Kidney capillary endothelial cell (primary cell): ENCODE measurements at places on chromosomes 12 and 14.

- DNase-seq, result no peak
Measured at GRCh38 chr12:131553096-131553777, 157.7 kb upstream of the SFSWAP start.

DNA sequence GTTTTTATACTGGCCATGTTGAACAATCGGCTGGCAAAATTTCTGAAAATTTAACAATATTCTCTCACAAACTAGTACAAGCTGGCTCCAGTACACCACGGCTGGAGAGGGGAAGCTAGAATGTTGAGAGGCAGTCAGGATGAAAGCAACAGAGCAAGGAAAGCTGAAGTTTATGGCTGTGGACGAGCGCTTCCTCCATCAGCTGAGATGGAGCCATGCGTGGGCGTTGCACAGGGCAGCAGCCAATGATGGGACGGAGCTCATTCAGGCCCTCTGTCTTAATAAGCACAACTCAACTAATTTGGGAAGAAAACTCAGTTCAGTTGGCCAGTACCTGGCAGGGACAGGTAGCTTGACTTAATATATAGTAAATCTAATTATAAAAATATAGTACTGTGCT is 14.1 kb upstream of the DCP1B start:
- DNase-seq, result no peak

DNA sequence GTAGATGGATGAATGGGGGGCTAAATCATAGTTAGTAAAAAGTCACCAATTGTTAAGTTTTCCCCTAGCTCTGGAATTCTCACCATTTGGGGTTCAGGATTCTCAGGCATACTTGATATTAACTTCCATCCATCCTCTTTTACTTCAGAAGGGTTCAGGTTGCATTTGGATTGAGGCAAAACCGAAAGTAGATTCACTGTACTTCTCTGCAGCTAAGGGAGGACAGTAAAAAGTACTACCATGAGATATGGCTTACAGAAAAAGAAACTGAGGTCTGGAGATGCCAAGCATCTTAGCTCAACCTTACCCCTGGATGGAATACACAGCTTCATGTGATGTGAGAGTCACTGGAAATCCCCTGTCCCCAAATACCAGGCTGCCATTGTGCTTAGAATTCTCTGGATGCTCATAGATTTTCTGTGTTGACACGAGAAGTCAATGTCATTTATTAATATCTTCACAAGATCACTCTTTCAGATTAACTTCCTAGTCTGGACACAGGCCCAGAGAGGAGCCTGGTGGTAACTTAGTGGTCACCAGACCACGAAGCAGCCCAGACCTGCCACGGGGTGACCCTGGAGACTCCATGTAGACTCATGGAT is 87.1 kb downstream of the SSPN start:
- no peak for DNase-seq

- DNase-seq, result no peak
Measured at GRCh38 chr12:6644257-6644596, 3.0 kb downstream of the ACRBP start.

DNA sequence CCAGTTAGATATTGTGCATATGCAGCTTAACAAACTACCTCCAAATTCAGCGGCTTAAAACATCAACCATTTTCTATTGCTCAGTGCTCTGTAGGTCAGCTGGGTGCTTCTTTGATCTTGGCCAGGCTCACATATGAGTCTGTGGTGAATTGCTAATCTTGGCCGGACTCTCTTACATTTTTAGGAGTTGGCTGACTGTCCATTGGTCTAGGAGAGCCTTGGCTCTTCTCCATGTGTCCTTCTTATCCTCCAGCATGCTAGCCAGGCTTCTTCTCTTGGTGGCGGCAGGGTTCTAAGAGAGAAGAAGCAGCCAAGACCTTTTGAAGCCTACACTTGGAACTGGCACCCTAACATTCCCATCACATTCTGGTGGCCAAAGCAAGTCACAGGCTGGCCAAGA is 174.3 kb upstream of the PWP1 start:
- no peak for DNase-seq

DNA sequence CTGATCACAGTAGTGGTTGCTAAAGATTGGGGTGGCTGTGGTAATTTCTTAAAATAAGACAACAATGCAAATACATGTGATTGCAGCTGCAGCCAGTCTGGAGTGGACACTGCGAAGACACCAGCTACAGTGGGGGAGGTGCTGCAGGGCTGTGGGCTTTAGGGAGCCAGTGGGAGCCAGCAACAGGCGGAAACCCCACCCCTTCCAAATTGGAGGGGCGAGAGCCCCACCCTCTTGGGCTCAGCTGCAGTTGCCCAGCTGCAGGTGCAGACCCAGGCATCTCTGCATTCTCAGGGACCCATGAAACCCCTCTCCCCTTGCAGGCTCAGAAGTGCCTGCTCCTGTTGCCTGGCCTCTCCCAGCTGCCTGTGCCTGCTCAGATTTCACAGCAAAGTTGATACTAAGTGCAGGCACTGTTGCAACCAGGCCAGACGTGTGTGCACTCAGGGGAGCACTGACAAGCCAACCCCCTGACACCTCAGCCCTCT is 104.8 kb downstream of the MYF5 start:
- DNase-seq, result no peak

GRCh38 chr14:103158688-103159087 is 35.4 kb downstream of the TNFAIP2 start:
- DNase-seq, result no peak

GRCh38 chr12:125015680-125016310 is 22.4 kb downstream of the BRI3BP start:
- no peak for DNase-seq

DNA sequence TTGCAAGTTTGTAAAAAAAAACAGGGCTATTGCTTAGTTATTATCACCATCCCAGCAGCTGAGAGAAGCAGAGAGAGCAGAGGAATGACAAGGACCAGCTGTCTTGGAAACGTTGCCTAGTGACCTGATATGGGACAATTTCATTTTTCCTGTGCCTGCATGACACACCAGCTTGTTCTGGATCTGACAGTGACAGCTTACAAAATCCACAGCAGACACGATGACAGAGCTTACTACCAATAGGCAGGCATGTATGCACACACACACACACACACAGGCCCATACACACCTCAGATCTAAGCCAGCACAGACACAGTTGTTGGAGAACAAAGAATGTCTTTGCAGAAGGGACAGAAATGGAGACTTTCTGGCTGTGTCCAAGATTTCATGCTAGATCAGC is 25.4 kb downstream of the HSPB8 start:
- no peak for DNase-seq

DNA sequence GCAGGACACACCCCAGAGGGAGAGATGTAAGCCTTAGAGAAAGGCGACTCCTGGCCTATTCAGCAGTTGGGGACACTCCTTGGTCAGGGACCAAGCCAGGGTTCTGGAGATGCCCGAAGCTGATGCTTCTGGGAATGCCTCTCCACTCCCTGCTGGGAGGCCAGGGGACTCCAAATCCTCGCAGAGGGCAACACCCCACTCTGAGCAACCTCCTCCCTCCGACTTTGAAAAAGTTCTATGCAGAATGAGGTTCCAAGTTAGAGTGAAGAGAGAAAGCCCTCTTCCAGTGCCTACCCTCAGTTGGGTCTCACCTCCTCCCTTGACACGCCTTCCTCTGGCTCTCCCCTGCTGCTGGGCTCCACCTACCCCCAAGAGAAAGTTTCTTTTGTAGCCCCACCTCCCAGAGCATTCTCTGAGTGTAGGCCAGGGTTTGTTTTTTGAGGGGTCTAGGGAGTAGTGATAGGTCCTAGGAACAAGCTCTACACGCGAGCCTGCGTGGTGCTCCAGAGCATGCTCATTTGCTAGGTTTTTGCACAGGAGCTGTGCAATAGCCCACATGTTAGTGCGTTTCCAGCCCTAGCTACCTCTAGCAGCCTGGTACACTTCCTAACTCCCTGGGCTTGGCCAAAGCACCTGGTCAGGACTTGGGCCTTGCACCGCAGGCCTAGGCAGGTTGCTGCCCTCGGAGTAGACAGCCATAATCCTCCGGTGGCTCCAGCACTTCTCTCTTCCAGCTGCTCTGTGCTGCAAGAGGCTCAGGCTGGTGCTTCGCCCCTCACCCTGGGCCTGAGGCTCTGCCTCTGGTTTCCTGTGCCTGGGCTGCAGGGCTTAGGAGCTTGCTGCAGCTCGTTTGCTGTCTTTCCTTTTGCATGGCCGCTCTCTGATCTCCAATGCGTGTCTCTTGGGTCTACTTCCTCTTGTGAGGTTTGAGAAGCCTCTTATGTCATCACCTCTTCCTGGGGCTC is 590 bp upstream of the CEBPE start:
- DNase-seq, result no peak

DNA sequence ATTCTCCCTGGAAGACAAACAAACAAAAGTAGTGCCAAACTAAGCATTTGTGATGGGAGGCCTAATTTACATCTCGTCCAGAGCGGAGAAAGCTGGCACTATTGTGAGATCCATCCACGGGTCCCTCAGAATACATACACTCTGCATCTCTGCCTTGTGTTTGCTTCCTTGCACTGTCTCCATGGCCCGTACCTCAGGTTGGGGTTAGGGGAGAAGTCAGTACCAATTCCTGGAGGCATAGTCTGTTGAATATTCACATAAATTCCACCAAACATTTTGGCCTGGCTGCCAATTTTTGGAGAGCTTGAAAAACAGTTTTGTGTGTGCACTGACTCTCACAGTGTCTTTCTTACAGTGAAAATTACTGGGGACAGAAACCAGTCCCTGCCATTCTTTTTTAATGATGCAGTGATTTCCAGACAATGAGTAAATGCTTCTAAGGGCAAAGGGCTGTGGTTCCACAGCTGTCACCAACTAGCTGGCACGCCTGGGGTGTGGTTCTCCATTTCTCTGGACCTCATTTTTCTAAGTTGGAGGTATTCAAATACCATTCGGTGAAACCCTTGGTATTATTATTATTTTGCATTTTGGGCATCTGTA is 119.7 kb upstream of the HIF1A start:
- DNase-seq, result no peak

- no peak for DNase-seq
Measured at GRCh38 chr14:50551877-50552276, 8.1 kb upstream of the ATL1 start.

- DNase-seq, result no peak
Measured at GRCh38 chr12:49294086-49294803, 702 bp upstream of the PRPH start.

DNA sequence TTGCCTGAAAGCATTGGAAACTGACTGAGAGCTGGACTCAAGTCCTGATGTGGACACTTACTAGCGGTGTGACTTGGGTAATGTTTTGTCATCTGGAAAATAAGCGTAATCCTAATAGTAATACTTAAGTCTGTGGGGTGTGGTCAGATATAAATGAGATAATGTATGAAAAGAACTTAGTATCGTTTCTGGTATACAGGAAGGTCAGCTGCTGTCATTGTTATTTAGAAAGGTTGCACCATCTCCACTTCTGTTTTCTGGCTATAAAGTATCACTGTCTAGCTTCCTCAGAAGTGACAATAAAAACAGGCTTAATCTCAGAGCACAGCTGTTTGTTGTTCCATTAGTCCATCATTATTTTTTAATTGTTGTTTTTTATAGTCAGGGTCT is 34.1 kb upstream of the TUBA1C start:
- no peak for DNase-seq

DNA sequence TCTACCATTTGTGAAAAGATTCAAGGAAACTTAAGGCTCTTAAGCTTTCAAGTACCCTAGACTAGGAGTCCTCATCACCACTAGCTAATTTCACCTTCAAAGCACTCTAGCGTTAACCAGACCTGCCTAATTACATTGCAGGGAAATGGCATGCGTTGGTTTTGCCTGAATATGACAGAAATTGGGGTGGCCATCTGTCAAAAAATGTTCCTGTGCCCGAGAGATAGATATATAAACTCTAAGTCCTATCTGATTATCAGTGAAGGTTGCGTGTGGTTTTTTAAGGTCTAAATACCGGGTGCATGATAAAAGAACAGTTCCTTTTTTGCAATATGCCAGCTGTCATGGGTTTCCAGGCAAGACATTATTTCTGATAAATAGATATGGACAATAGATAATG is 48.3 kb downstream of the SPRING1 start:
- no peak for DNase-seq

DNA sequence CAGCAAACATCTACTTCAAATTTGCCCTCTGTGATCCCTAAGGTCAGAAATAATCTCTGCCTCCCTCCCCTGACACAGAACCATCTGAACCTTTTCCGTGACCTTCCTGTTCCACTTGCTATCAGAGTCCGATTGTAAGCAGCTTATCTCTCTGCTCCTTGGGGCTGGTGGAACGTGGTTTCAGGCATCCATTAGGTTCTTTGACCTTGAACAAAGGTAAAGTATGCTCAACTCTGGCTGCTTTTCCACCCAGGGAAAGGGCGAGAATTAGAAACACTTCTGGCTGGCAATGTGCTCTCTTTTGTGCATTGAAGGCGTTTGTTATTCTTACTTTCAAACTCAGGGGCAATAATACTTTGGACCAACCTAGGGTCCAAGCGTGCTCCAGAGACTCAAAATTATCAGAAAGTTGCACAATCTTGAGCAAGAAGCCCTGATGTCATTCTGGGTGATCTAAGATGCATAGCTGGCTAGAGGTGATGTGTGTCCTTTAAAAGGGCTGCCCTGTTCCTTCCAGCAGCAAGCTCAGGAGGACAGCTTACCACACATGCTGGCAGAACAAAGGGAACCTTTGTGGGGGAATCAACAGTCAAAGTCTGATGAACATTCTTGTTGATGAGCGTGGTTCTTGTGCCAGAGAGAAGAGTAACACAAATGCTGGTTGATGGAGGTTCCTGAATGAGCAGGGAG is 29.8 kb downstream of the ADGRD1 start:
- no peak for DNase-seq

GRCh38 chr12:15580431-15580830 is 208.8 kb downstream of the EPS8 start:
- no peak for DNase-seq

DNA sequence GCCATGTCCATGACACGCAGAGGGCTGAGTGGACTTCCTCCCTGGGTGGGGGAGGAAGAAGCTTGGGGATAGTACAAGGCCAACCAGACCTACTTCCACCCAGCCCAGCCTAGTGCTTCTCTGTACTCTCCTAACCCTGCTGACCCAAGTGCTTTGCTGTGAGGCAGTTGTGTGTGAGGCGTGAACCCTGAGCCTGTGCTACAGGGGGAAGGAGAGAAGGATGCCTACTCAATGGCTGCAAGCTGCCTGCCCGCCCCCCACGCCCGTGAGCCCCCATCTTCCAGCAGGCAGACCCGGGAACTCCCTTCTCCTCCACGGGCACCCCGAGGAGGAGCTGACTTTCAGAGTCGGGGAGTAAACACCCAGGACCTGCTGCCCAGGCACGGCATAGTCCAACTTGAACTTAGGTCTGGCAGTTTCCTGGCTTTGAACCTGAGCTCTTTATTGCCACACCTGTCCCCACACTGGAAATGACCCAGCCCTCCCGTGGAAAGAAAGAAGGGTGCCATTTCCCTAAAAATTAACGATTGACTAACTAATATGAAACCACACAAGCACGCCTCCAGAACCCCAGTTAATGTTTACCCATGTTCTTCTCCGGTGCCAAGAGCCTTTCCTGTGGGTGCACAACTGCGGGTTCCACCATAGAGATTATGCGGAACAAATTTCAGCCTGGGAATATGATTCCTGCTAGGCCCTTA is 10.8 kb downstream of the ALDH2 start:
- DNase-seq, result no peak

- no peak for DNase-seq
Measured at GRCh38 chr12:31465002-31465401, 125.9 kb downstream of the DENND5B start.
